Stimulated activated naive B cell treated with anti-CD40 and anti-IgM and Interleukin-4, amounts not matched to agents 10 μg/mL and 1 μg/mL and 100 μg/mL, for 72 hours (primary cell): ENCODE measurements at places on chromosomes 5 and 9.

GRCh38 chr5:109959652-109960051 is 269.9 kb downstream of the MAN2A1 start:
- DNase-seq = no peak

- no peak for DNase-seq
Observed at GRCh38 chr5:51652980-51653379, 269.7 kb downstream of the ISL1 start.

- DNase-seq = no peak
Observed at GRCh38 chr5:111070272-111071134, 1.0 kb upstream of the TSLP start.

GRCh38 chr9:126673689-126674364 is 60.1 kb downstream of the LMX1B start:
- no peak for DNase-seq

GRCh38 chr5:147751-148150 is 43.5 kb upstream of the LRRC14B start:
- DNase-seq = no peak

DNA sequence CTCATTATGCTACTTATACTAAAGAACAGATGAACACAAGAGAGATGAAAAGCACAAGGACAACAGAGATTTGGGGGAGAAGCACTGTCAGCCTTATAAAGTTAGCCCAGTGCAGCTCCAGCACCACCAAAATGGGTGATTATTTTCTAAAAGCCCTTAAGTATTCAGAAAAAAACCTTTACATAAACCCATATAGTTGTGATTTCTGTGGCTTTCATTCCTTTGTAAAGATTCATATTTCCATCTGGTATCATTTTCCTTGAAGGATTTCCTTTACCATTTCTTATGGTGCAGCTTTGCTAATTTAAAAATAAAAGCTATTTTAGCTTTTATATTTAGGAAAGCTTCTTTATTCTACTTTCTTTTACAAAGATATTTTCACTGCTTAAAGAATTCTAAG is 311.0 kb downstream of the TMEM167A start:
- DNase-seq = no peak

- DNase-seq = no peak
Observed at GRCh38 chr9:80125731-80126264, 554.0 kb downstream of the TLE4 start.

GRCh38 chr9:86925686-86926085 is 21.6 kb downstream of the GAS1 start:
- DNase-seq = no peak

DNA sequence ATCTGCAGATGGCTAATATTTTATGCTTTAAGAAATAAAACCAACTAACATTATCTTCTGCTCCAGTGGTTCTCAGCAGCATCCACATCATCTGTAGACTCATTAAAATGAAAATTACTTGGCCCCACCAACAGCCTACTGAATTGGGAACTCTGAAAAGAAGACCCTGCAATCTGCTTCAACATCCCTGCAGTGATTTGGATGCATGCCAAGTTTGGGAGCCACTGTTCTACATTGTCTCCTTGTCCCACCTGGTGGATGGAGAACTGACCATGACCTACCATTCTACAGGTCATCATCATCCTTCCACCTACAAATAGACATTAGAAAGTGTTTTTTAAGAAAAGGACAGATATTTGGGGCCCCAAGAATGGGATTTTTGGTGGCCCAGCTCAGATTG is 71.1 kb downstream of the ACER2 start:
- no peak for DNase-seq

DNA sequence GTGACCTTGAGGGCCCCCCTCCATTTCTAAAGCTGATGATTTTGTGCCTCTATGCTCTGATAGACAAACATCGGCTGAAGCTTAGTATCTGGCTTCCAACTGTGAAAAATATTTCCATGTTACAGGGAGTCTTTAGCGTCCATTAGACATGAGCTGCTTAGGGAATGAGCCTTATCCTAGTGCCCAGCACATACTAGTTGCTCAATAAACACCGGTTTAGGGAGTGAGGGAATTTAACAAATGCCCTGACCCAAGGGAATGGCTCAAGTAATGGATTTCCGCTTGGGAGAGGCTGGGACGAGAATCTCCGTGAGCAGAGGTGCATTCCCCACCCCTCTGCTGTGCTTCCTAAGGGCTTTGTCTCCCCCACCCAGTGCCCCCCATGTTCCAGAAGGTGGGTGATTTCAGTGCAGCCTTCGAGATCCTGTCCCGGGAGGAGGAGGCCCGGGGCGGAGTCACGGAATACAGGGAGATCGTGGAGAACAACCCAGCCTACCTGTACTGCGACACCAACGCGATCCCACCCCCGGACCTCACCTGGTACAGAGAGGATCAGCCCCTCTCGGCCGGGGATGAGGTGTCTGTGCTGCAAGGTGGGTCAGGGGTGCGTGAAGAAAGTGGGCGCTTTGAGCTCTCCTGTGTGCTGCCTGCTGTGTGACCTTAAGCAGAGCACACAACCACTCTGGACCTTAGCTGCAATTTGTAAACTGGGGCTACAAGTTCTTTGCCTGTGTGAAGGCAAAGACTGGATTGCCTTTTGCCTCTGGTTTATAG is 65.7 kb upstream of the ASS1 start:
- no peak for DNase-seq

DNA sequence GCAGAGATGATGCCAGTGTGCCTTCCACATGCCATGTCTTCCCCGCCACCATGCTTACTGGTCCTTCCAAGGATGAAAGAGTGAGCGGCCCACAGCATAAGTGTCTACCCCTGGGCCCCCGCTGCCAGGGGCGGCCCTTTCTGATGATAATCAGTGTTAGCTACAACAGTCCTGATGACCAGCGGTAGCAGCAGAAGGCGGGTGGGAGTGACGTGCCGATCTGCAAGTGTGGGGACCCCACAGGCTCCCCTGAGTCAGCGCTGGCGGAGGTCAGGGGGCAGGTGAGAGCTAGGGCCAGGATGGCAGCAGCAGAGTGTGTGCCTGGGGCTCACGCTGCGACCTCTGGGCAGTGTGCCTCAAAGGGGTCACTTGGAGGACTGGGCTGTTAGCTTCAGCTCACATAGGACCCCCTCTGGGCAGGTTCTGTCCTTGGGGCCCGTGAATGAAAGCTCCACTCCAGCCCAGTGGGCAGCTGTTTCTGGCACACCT is 80.4 kb downstream of the HMCN2 start:
- DNase-seq = no peak
